Adipocyte (in vitro differentiated cells): ENCODE measurements at places on chromosomes 5 and 9.

DNA sequence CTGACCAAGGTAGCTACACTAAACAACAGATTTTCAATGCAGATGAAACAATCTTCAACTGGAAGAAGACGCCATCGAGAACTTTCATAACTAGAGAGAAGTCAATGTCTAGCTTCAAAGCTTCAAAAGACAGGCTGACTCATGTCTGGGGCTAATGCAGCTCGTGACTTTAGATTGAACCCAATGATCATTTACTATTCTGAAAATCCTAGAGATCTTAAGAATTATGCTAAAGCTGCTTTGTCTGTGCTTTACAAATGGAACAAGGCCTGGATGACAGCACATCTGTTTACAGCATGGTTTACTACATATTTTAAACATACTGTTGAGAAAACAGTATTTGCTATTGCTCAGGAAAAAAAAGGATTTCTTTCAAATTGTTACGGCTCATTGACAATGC, 54.9 kb downstream of the RICTOR start:
- no peak for DNase-seq

DNA sequence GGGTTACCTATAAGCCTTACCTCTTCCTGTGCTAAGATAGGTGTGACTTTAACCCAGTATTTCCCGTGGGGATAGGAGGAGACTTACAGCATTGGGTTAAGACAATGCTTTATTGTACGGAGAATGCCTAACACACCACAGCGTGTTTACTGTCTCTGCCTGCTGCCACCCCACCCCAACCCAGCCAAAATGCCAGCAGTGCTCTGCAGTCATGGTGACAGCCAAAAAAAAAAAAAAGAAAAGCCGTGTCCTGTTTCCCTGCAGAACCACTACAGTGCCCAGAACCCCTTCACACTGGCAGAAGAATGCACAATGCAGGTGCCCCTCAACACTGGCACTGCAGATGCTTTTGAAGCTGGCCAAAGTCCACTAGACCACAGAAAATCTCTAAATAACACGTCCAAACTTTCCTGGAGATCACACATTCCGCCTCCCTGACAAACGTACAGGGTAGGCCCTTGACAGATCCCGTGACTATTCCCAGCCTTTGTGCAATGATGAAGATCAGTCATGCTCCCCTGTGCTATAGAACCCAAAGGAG, 102.2 kb downstream of the SERINC5 start:
- no peak for DNase-seq

DNA sequence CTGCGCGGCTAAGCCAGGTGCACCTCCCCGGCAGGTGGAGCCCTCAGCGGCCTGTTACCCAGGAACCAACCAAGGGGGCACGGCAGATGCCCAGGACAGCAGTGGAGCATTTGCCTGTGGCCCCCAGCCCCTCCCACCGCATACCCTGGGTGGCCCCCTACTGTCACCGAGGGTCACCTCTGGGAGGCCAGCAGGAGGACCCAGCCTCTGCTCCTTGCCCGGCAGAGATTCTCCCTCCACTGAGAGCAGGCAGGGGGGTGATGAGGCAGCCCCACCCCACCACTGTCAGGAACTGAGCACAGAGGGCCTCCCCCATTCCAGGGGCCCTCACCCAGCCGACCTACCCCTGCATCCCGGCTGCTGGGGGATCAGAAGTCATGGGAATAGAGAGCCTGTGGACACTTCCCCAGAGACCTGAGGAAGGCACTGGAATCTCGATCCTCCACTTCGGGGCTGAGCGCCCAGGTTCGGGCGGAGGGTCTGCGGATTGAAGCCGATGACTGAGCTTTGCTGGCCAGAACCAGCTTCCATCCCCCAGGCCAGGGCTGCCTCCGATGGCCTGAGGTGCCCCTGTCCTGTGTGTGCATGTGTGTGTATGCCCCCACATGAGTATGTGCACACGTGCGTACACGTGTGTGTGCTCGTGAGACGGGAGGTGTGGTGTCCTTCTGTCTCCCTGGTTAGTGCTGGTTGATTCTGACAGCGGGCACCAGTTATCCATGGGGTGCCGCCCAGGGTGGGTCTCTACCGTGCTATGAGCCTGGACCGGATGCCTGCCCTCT, at the start of gene QRFP:
Gene QRFP (minus strand): TSS at position 580 of the 782 bp plus-strand sequence. CDS start 2,974 bp downstream, outside the sequence.
- DNase-seq: no peak

GRCh38 chr9:37566716-37567115, 9.5 kb downstream of the FBXO10 start:
- DNase-seq: peak; percentile 65

GRCh38 chr5:166349046-166349445, 1942.4 kb upstream of the WWC1 start:
- no peak for DNase-seq

- DNase-seq: no peak
Observed at GRCh38 chr9:75957116-75957515, 66.6 kb downstream of the PCSK5 start.

- no peak for DNase-seq
Observed at GRCh38 chr5:133938929-133939328, 29.5 kb downstream of the C5orf15 start.

- DNase-seq: peak; percentile 48
Observed at GRCh38 chr9:127562841-127563401, 49.2 kb upstream of the STXBP1 start.

- DNase-seq: no peak
Observed at GRCh38 chr5:55920784-55921183, 69.6 kb downstream of the IL31RA start.

- DNase-seq: peak; percentile 77
Observed at GRCh38 chr5:72434781-72435437, 72.3 kb downstream of the ZNF366 start.

GRCh38 chr9:137970098-137970497, 92.5 kb downstream of the CACNA1B start:
- DNase-seq: no peak

DNA sequence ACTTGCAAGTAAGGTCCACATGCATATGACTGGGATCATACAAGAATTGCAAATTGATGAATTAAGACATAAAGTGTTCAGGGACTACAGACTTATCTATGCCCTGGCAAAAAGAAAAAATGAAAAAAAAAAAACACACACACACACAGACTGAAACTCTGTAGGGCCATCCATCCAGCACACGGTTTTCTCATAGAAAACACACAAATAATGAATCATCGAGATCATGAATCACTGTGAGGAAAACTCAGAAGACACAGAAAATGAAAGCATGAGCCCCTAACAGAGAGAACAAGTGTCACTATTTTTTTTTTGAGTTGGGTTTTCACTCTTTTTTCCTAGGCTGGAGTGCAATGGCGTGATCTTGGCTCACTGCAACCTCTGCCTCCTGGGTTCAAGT, 185.2 kb downstream of the IRX2 start:
- DNase-seq: no peak

GRCh38 chr5:57416278-57416994, 66.2 kb downstream of the ACTBL2 start:
- DNase-seq: peak; percentile 69

- DNase-seq: no peak
Observed at GRCh38 chr9:19995619-19996018, 206.8 kb upstream of the SLC24A2 start.

DNA sequence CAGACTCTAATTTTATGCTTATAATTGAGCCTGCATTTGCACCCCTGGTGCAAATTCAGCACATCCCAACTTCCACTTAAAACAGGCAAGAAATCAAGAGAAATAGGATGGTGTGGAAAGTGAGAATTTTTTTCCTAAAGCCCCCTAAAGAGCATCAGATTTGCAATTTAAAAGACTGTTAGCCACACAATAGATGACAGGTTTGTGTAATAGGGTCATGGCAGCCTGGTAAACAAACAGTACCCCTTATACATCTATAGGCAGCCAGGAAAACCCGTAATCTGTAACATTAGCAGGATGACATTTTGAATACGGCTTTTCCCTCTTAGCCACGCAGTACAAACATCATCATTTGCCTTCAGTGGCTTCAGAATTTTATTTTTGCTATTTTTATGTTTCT, 17.2 kb downstream of the EBF1 start:
- DNase-seq: no peak

GRCh38 chr5:1779782-1780613, 19.6 kb downstream of the MRPL36 start:
- DNase-seq: no peak

DNA sequence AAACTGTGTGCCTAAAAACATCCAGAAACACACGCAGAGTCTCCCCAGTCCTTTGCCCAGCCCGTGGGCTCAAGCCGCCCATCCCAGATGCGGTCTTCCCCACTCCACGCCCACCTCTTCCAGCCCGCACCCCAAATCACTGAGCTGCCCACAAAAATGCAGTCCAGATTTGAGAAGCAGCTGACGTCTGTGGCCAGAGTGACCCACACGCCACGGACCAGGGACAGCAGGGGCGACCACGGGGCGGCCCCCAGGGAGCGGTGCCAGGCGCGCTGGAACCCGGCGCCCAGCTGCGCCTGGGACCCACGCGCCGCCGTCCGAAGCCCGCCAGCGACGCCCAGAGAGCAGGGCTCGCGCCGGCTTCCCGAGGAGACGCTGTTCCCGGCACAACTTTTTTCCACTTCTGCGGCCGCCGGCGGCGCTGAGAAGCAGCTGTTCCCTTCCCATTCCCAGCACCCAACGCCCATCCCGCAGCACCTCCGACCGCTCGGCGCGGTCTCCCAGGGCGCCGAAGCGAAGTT, 674 bp downstream of the LHFPL2 start:
- DNase-seq: peak; percentile 78

- no peak for DNase-seq
Observed at GRCh38 chr5:163105456-163105855, 331.9 kb upstream of the CCNG1 start.

- DNase-seq: no peak
Observed at GRCh38 chr9:133657120-133657661, 21.0 kb downstream of the DBH start.

GRCh38 chr9:37200433-37201005, 80.1 kb downstream of the ZCCHC7 start:
- peak; percentile 71 for DNase-seq

DNA sequence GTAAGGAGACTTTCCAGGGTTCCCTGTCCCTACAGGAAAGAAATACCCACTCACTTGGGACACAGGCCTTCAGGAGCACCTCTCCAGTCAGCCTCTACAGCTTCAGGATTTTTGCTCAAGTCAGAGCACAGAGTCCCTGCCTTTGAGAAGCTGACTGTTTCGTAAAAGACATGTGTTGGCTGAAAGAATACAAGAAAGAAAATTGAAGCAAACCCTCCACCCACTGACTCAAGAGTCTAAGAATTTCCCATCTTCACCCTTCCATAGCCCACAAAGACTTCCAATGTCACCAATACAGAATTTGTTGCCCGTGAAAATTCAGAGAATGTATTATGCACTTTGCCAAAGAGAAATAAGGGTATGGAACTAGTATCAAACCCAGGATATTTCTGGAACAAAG, 53.0 kb upstream of the ZNF622 start:
- no peak for DNase-seq

DNA sequence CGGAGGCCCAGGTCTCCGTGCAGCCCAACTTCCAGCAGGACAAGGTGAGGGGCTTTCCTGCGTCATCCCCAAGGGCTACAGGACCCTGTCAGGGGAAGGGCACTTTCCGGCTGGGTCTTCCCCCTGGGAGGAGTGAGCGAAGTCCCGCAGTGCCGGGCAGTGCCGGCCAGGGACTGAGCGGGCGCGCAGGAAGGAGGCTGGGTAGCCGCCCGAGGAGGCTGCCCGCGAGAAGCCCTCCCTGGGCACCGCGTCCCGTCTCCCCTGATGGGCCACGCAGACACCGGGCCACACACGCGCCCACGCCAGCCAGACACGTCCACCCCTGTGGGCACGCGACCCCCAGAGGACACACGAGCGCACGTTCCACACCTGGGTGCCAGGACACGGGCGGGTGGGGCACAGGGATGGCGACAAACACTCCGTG, 357 bp downstream of the PTGDS start:
- DNase-seq: no peak

- no peak for DNase-seq
Observed at GRCh38 chr9:116539549-116539948, 147.6 kb upstream of the TRIM32 start.

GRCh38 chr5:111756581-111757354, at the start of gene NREP:
Gene NREP (minus strand): TSS chr5:111757194. CDS start chr5:111755772, 1,422 bp downstream.
- peak; percentile 77 for DNase-seq

- DNase-seq: peak; percentile 55
Observed at GRCh38 chr9:94157050-94157801, 73.0 kb downstream of the PTPDC1 start.

- no peak for DNase-seq
Observed at GRCh38 chr5:84628918-84629317, 244.2 kb upstream of the EDIL3 start.

- DNase-seq: no peak
Observed at GRCh38 chr5:180142824-180143610, 66.0 kb downstream of the RASGEF1C start.

DNA sequence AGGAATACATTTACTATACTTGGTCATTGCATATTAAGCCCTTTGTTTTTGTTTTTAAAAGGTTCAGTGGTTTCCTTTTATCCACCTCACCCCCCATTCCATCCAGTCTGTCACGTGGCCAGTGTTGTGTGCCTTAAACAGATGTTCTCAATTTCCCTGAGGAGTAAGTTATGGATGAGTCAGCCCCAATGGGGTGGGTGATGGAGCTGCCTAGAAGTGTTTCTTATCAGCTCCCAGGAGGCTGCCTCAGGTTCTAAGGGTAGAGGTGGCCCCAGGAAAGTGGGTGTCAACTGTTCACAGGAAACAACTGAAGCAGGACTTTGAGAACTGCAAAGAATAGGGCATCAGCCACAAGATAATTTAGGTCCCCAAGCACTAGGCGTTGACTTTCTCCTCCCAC, 41.1 kb downstream of the ACTBL2 start:
- DNase-seq: peak; percentile 92

DNA sequence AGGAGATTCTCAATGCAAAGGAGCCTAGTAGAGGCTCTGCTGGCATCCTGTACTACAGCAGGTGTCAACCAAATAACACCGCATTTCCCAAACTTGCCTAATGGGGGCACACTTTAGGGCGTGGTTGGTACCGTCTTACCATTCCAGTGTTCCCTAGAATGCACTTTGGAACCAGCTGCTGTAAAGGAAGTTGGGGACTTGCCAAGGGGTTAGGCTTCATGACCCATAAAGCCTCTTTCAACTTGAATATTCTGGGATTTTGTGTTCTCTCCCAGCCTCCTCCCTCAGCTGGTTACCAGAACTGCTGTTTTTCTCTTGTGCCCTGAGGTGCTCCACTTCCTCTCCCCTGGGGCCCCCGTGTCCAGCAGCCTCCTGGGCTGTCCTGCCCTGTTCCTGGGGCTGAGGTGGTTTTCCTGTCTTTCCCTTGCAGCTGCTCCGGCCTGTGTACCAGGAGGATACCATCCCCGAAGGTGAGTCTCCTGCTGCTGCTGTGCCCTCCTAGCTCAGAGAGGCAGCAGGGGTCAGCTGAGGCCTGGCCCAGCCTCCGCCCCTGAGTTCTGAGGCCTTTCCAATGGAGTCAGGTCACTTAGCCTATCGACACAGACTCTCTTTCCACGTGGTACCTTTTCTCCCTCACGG, 44.7 kb downstream of the RGS3 start:
- DNase-seq: peak; percentile 13

GRCh38 chr5:92460505-92460904, 1077.4 kb upstream of the ARRDC3 start:
- no peak for DNase-seq

DNA sequence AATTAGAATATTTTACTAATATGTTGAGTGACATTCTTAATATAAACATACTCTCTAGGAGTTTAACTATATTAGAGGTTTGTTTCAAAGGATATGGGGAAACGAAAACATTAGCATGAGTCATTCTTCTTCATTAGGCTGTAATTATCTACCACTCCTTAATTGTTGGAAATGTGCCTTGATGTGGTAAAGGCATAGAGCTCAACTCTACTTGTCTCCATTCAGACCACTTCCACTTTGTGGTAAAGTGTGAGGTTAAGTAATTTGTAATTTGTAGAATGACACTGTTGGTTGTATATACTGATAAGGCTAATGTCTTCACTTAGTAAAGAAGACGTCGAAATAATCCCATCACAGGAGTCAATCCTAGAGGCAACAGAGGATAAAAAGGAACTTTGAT, 58.1 kb downstream of the HAPLN1 start:
- no peak for DNase-seq
